Left hindlimb (tissue), 1 donor: ENCODE measurements at places on chromosomes 11 and 22.

- no peak for DNase-seq
Observed at GRCh38 chr11:27473017-27473406, 422 bp upstream of the LGR4 start.

- no peak for DNase-seq
Observed at GRCh38 chr22:48336339-48337060, 1491.2 kb downstream of the BRD1 start.

DNA sequence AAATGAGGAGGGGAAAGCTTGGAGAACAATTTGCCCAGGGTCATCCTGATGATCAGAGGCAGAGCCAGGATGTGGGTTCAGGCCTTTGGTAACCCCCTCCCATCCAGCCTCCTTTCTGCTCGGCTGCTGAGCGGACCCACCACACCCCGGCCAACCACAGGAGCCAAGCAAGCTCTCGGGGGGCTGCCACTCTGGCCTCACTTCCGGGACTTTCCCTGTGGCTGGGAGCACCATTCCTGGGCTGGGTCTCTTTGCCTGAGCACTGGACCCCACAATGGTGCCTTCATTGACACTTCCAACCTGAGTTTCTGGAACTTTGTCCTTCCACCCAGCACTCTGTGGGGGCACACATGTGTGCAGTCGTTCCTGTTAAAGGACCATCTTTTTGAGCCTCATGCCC, 9.8 kb downstream of the TOP3B start:
- no peak for DNase-seq

GRCh38 chr11:66604155-66604554, 11.2 kb downstream of the CCS start:
- DNase-seq = no peak

DNA sequence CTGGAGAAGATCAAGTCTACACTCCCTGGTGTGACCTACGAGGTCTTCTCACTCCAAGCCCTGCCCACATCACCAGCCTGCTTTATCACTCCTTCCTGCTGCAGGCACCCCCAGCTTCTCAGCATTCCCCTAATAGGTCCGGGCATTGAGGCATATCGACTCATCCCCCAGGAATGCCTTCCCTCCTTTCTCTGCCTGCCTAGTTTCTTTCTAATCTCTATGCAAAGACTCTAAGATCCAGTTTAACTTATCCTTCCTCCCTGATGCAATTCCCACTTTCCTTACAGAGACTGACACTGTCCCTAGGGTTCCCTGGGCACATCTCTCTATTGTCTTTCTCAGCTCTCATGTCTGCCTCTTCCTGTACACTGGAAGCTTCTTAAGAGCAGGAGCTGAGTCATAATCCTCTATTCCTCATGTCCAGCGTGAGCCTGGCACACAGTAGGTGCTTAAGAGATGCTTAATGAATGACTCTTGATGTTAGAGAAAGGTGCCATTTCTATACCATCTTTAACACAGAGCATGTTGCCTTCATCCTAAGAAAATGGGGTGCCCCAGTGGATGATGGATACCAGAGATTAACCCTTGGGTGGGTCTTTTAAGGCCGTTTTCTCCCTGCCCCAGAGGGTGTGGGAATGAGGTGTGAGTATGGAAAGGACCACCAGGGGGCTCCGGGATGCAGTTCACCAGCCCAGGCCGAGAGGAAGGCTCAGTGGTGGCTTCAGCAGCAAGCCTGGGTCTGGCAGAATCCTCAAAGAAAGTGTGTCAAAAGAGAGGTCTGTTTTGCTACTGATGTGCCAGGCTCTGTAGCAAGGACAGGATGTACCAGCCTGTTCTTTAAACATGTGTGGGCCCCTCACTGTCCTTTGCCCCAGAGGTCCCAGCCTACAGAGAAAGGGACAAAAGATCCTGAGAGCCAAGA, 34.7 kb downstream of the PARVA start:
- peak; percentile 77 for DNase-seq

GRCh38 chr11:4559527-4560440, 14.8 kb downstream of the OR52M1 start:
- no peak for DNase-seq

GRCh38 chr22:46088541-46089311, 61.6 kb upstream of the PPARA start:
- peak; percentile 53 for DNase-seq

DNA sequence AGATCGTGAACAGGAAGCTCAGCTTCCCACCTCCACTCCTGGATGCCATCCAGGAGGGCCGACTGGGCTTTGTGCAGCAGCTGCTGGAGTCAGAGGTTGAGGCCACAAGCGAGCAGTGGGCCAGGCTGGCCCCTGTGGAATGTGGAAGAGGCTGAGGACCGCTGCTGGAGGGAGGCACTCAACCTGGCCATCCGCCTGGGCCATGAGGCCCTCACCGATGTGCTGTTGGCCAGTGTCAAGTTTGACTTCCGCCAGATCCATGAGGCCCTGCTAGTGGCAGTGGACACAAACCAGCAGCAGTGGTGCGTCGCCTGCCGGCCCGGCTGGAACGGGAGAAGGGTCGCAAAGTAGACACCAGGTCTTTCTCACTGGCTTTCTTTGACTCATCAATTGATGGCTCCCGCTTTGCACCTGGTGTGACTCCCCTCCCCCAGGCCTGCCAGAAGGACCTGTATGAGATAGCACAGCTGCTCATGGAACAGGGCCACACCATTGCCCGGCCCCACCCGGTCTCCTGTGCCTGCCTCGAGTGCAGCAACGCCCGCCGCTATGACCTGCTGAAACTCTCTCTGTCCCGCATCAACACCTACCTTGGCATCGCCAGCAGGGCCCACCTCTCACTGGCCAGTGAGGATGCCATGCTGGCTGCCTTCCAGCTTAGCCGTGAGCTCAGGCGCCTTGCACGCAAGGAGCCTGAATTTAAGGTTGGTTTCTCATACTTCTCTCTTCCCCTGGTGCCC, 24.9 kb downstream of the ART5 start:
- peak; percentile 46 for DNase-seq

DNA sequence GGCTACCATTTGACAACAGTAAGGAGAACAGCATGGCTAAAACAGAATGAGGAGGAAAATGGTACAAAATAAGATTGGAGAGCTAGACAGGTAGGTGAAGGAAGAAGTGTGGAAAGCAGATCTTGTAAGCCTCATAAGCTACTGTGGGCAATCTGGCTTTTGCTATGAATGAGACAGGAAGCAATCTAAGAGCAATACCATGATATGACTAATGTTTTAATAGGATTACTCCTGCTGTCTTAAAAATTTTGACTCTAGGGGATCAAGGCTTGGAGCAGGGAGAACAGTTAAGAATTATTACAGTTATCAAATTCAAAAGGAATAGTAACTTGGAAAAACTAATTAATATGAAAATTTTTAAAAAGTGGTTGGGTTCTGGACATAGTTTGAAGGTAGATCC, 1166.0 kb upstream of the CCDC90B start:
- DNase-seq = no peak
